Endothelial cell (in vitro differentiated cells): ENCODE measurements at places on chromosomes 7 and 10.

DNA sequence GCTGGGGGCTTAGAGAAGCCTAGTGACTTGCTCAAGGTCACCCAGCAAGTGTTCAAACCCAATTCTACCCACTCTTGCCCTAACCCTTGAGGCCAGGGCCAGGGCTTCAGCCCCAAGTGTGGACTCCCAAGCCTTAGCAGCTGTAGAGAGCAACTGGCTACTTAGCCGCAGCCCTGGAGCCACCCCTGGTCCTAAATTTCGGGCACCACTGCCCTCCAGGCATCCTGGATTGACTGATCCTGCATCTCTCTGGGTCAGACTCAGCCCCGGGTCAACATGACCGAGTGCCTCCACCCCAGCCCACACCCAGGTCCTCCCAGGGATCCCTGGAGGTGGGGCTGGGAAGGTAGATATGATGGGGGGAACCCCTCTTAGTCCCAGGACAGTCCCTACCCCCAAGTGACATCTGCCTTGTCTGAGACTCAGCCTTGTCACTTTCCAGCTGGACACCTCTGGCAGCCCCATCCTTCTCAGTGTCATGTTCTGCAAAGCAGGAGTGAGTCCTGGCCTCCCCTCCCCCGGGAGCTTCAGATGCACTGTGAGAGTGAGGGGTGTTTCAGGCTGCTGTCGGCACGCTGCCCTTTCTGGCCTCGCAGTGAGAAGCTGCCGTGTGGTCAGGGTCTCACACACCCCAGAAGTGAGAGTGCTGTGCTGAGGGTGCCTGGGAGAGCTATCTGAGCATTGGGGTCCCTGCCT lies 89.8 kb downstream of the ZMIZ1 start:
- DNase-seq = no peak

DNA sequence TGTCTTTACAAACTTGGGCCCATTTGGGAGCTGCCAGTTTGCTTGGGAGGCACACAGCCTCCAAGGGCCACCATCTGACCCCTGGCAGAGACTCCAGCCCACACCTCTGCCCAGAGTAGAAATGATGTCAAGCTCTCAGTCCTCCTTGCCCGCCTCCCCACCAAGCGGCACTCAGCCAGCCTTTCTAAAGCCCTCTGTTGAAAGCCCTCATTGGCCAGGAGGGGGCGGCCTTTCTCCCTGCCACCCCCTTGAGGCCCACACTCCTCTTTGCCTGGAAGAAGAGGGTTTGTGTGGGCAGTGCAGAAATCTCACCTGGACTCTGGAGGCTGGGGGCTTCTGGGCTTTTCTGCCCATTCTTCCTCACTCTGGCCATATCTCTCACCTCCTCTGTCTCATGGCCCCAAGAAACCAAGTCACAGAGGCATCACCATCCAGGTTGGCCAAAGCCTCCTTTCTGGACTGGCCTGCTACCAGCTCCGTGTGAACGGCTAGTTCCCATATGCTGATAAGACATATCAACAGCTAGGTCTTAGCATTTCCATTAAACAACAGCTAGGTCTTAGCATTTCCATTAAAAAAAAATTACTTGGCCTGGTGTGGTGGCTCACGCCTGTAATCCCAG lies 36.1 kb downstream of the UBTD1 start:
- DNase-seq = peak; percentile 51

DNA sequence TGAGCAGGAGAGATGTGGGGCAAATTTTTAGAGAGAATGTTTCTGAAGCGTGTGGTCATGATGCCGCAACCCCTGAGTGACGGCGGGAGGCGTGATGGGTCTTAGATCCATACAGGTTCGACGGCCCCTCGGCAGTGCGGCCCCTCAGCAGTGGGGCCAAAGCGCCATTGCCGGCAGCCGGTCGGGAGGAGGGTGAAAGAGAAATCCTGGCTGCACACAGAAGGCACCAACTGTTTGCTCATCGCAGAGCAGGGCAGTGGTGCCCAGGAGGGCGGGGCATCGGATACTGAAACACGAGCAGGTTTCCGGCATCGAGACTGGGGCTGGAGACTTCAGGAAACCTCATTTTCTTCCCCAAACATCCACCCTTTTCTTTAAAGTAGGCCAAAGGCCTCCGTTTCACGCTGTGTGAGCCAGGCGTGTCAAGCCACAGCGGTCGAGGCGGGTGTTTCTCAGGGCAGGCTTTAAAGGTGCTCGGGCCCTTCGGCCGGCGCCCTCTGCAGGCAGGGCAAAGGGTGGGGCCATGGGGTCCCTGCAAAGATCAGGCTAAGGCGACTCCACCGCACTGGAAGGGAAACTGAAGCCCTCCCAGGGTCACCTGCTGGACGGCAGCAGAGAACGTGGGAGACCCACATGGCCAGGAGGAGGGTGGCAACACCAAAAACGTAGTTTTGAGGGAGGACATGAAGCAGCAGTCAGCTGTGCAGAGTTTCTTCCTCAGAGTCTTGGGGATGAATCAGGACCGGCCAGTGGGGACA lies 42.0 kb upstream of the PPP2R2D start:
- no peak for DNase-seq

- no peak for DNase-seq
Observed at GRCh38 chr10:59047957-59048618, 128.4 kb upstream of the PHYHIPL start.

DNA sequence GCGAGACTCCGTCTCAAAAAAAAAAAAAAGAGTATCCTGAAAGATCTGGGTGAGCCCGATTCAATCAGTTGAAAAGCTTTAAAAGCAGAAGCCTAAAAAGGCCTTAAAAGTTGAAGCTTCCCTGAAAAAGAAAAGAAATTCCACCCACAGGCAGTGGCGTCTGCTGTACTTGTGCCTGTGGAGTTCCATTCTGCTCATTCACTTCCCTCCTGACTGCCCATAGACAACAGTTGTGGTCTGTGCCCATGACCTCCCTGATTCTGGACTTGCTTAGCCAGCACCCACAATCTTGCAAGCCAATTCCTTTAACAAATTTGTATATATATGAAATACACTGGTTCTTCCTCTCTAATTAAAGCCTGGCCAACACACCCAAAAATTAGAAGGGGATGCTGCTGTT lies 141.7 kb downstream of the DLG5 start:
- DNase-seq = no peak

- DNase-seq = no peak
Observed at GRCh38 chr7:90843472-90843871, 247.4 kb downstream of the CDK14 start.

GRCh38 chr7:74252893-74253292 lies 1.3 kb downstream of the RFC2 start:
- DNase-seq = no peak

- DNase-seq = no peak
Observed at GRCh38 chr7:108815815-108816214, 246.1 kb downstream of the DNAJB9 start.

GRCh38 chr7:20224025-20224424 lies 6.8 kb upstream of the MACC1 start:
- no peak for DNase-seq

GRCh38 chr7:134836447-134836846 lies 57.0 kb downstream of the CALD1 start:
- DNase-seq = no peak

DNA sequence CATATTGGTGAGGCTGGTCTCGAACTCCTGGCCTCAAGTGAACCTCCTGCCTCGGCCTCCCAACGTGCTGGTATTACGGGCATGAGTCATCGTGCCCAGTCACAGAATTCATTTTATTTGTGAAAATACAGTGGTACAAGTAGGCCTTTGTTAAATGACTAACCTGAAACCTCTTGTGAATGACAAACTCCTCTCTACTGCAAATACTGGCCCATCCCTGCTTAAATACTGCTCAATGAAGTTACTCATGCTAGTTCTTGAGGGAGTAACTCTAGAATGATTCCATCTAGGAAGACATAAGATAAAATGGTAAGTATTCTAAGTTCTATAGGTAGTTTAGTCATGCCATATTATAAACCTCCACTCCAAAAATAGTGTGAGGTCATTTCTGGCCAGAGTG lies 80.7 kb downstream of the UBE2H start:
- DNase-seq = no peak

GRCh38 chr10:129832573-129833467 lies 131.3 kb downstream of the EBF3 start:
- DNase-seq = no peak

- no peak for DNase-seq
Observed at GRCh38 chr7:26186364-26187311, 13.9 kb downstream of the HNRNPA2B1 start.

- peak; percentile 74 for DNase-seq
Observed at GRCh38 chr10:7525314-7526016, 114.6 kb upstream of the SFMBT2 start.

DNA sequence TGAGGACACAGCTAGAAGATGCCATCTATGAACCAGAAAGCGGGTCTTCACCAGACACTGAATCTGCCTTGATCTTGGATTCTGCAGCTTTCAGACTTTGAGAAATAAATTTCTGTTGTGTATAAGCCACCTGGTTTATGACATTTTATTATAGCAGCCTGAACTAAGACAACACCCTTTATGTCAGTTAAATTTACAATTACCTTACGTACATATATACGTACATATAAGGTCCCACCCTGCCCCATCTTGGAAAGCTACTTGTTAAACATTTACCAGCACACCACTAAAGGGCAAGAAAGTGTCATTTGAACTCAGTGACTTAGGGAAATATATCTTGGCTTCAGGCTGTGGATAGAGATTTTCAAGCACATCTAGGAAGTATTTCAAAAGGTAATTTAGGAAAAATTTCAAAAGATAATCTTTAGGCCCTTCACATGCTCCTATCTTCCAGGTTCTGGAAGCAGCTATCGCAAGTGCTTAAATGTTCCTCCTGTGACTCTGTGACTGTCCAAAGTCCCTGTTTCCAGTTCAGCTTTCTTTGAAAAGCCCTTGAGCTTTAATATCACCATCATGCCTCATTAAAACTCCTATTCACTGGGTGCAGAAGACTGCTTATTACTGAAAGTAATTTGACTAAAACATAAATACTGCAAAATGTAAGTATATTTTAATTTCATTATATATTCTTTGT lies 9.6 kb upstream of the SRI start:
- no peak for DNase-seq

DNA sequence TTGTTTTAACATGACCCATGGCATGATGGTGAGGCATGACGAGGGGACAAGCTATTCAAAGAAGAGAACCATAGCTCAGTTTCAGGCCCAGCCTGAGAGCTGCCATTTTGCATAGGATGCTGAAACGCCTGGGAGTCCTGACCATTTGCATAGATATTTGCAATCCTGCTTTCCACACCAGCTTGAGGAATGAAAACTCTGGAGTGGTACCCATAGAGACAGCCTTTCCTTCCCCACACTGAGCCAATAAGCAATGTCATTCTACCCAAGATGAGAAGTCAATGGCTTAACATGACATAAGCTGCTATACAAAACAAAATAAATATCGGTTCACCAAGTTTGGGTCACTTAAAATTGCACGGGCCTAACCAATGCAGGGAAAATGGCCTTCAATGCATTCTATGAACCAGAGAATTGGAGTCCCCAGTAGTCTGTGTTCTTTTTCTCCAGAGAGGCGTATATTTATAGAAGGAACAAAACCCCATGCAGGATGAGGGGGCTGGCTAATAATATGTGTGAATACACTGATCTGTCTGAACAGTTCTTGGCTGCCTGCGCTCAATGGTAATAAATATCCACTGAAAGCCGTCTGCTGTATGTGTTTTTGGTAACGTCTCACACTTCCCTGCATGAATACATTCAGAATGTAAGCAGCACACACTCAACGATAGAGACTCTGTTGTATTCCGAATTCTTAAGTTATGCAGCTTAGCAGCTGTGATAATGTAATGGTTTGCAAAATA lies 329.3 kb downstream of the FRMD4A start:
- no peak for DNase-seq

DNA sequence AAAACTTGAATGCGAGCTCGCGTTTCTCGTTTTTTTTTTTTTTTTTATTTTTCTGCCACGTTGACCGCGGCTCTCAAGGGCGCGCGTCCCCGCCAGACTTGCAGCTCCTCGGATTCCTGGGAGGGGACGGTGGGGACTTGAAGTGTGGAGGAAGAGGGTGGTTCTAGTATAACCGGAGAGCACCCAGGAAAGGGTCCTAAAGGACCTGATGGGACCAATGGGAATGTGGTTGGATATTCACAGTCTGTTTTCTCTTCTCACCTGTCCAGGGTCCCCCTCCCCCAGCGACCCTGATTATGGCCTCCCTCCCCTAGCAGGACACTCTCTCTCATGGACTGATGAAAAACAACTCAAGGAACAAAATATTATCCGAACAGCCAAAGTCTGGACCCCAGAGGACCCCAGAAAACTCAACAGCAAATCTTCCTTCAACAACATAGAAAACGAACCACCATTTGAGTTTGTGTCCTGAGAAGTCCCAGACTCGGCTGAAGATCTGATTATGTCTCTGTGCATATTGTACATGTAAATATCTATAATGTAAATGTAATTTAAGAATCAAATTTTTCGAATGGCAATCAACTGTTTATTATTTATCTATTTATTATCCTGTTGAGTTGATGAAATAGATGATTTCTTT lies 1.4 kb downstream of the PTF1A start:
- no peak for DNase-seq

DNA sequence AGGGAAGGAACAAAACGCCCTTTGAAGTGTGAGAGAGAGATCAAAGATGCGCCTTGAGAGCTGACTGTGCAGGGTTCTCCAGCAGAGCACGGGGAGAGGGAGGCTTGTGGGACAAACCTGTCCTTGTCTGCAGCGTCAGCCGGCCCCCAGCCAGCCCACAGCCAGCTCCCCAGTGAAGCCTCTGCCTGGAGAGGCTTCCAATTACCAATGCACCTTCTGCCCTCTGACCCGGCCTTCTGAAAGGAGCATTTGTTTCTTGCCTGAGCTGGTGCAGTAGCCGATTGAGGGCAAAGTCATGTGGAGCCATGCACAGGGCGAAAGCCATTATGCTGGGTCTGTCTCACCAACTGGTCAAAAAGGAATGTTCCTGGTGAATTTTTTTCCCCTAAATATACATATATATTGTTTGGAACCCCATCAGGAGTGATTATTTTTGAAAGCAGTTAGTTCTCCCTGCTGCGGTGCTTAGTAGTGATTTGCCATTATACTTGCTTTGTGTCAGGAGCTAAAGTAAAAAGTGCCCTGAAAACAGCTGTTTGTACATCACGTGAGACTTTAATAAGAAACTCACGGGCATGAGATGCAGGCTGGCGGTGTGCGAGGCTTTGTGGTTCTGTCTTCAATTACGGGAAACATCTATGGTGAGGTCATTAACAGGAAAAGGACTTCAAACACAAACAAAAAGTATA lies 268.6 kb downstream of the KLF6 start:
- DNase-seq = no peak
